Large intestine (tissue), 12 donors: ENCODE measurements at places on chromosomes 5 and 9. TPM values are rescaled to one million over a fixed set of nuclear protein-coding genes. Genes with fewer than 3 reads are reported as not detected.

DNA sequence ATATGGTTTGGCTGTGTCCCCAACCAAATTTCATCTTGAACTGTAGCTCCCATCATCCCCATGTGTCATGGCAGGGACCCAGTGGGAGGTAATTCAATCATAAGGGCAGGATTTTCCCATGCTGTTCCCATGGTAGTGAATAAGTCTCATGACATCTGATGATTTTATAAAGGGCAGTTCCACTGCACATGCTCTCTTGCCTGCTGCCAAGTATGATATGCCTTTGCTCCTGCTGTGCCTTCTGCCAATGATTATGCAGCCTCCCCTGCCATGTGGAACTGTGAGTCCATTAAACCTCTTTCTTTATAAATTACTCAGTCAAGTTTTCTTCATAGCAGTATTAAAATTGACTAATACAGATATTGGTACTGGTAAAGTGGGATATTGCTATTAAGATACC is 42.4 kb downstream of the MARCHF11 start:
- no peak for DNase-seq

GRCh38 chr9:133207021-133207531 is 2.0 kb downstream of the OBP2B start:
- no peak for DNase-seq

GRCh38 chr9:130189840-130190239 is 17.6 kb downstream of the NCS1 start:
- DNase-seq, result no peak

GRCh38 chr9:113416149-113416721 is 5.7 kb downstream of the C9orf43 start:
- no peak for DNase-seq

FOXD4 gene
- polyA plus RNA-seq, result 0.42 TPM

- DNase-seq, result peak; percentile 27
Measured at GRCh38 chr9:120434532-120434931, 145.4 kb downstream of the CDK5RAP2 start.

DNA sequence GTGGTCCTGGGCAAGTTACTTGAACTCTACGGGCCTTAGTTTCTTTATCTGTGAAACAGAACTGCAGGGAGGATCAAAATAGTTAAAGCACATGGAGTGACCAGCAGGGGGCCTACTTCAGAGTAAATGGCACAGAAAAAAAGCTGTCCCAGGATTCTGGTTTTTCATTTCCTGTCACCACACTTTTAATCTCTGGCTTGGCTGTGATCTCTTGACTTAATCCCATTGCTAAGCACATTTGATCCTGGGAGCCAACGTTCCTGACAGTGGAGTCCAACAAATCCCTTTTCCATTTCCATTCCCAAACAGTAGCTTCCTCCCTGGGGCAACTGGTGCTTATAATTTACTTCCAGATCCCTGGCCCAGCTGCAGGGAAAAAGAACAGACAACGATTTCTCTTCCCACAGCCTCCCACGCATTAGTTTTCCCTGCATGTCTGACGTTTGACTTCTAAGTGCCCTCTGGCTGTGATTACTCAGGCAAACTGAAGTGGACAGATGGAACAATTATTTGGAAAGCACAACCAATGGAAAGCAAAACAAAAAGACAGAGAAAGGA is 136.5 kb upstream of the STK32A start:
- DNase-seq, result peak; percentile 48

- DNase-seq, result no peak
Measured at GRCh38 chr9:77802064-77802463, 153.9 kb upstream of the GNA14 start.

- DNase-seq, result no peak
Measured at GRCh38 chr5:80711938-80712337, 57.2 kb upstream of the DHFR start.

DNA sequence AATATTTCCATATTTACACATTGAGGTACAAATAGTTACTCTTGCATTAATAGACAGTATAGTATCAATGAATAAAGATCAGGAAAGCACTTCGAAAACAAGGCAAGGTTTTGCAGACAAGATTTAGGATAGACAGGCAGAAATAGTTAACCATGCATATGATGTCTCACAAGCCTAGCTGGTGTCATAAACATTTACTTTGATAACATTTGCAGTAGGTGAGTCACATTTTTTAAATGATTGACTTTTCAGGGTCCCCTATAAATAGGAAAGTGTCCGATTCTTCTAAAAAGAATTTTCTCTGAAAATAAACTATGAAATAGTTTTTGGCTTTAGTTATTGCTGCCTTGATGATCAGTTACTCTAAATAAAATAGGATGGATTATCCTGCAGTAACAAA is 162.1 kb downstream of the SNX18 start:
- no peak for DNase-seq

- peak; percentile 29 for DNase-seq
Measured at GRCh38 chr5:113378959-113379541, 55.7 kb downstream of the TSSK1B start.

DNA sequence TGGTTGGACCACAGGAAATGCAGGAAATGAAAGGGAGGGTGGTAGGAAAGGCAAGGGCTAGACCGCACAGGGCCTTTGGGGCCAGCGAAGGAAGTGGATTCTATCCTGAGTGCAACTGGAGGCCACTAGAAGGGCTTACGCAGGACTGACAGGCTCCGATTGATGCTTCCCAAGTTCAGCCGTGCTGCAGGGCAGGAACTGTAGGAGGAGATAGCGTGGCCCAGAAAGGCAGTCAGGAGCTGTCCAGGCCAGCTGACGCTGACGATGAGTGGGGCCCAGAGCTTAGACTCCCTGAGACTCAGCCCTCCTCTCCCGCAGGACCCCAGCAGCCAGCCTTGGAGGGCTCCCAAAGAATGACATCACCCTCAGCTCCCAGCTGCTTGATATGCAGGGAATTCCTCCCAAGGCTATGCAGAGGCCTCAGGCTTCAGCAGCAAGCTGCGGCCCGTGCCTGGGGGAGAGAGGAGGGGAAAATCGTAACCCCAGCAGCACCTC is 48.8 kb downstream of the KCNIP1 start:
- DNase-seq, result peak; percentile 84

- DNase-seq, result peak; percentile 19
Measured at GRCh38 chr5:24621792-24622191, 23.0 kb downstream of the CDH10 start.

GRCh38 chr9:69919461-69920061 is 98.9 kb downstream of the CFAP95 start:
- DNase-seq, result peak; percentile 26

- DNase-seq, result no peak
Measured at GRCh38 chr5:115558388-115558956, 13.9 kb upstream of the FEM1C start.

GRCh38 chr5:61619289-61619688 is 287.2 kb downstream of the ZSWIM6 start:
- no peak for DNase-seq

- no peak for DNase-seq
Measured at GRCh38 chr5:142754031-142754430, 16.1 kb upstream of the ARHGAP26 start.

- DNase-seq, result peak; percentile 20
Measured at GRCh38 chr9:126690431-126691051, 76.8 kb downstream of the LMX1B start.

DNA sequence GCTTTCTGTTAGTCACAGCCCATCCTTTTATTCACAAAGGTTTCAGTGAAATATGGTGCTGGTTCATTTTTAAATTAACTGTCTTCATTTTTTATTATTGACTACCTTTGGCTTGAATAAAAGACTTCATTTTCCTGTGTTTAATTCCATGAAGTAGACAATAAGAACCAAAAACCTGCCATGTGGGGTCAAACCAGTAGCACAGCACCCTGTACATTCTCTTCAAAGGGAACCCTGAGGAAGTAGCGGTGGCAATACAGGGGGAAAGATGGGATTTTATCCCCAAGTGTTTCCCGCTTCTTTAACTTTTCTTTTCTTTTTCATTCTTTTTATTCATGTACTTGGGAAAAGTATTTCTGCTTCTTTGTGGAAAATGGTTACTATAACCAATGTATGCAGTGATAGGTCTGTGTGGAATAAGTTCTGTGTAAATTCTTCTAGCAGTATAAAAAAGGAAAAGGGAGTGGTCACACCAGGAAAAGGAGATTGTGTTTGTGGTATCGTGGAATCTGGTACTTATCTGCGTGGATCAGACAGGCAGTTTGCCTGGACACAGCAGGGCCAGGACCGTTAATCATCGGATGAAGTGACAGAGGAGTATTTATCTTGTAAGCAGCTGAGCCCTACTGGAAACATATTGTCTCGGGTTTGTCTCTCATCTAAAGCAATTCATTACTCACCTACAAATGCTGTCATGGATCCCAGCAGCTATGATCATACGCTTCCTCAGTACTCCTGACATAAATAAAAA is 94.2 kb downstream of the PPIC start:
- no peak for DNase-seq

DNA sequence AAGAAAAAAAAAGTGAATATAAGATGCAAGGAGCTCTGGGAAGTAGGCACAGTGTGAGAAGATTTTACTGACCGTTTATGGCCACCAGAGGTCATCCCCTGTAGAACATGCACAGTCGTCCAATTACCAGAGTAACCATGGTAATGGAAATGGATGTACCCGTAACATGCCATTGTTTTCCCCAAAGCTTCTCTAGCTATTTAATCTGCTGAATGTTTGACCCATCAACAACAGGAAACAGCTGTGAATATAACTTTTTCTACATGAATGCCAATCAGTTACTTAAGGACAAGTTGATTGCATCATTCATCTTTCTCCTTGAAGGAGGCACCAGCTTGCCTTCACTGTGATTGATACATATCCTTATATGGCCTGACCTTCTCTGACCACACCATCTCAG is 1967.0 kb upstream of the CDH9 start:
- DNase-seq, result no peak

- DNase-seq, result peak; percentile 94
Measured at GRCh38 chr9:81588148-81588871, 101.0 kb downstream of the TLE1 start.

C9 gene
- polyA plus RNA-seq, result 0.04 TPM

TMC1 gene
- polyA plus RNA-seq, result 0.16 TPM

DNA sequence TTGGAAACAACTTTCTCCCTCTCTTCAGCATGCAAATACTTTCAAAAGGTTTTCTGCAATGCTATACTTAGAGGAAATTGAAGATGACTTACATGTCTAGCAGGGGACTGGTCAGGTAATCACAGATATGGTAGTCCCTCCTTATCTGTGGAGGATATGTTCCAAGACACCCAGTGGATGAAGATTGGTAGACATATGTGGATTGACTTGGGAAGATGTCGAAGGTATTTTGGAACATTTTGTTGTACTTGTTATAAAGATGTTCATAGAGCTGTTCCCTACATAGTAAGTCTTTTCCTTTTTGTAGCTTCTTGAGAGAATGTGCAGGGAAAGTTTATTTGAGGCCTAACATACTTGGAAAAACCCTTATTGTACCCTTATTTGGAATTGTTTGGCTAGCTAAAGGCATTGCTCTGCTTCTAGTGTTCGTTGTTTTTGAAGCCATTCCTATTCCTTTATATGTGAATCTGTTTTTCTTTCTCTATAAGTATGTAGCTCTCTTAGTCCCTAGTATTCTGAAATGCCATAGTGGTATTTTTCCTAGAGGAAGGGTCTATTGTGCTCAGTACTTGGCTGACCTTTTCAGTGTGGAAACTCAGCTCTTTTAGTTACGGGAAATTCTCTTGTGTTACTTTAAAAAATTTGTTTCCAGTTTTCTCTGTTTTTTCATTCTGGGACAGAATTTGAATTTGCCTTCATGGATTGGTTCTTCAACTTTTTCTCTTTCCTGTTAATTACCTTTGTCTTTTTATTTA is 25.7 kb downstream of the GPR151 start:
- no peak for DNase-seq
